AG08395 (cell line): ENCODE measurements at places on chromosomes 4 and X.
A peak's percentile ranks its signal among the peaks of the same experiment; 100 is the strongest.

DNA sequence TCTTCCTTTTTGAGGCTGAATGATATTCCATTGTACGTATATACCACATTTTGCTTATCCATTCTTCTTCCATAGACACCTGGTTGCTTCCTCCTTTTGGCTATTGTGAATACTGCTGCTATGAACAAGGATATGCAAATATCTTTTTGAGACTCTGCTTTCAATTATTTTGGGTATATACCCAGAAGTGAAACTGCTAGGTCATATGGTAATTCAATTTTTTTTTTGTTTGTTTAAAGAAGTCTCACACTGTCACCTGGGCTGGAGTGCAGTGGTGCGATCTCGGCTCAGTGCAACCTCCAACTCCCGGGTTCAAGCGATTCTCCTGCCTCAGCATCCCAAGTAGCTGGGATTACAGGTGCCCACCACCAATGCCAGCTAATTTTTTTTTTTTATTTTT is 75.3 kb downstream of the METTL14 start:
- no peak for DNase-seq

- DNase-seq, result peak; percentile 14
Observed at GRCh38 chrX:86133761-86134160, 14.5 kb upstream of the DACH2 start.

- peak; percentile 71 for DNase-seq
Observed at GRCh38 chr4:80036949-80037685, 35.9 kb downstream of the ANTXR2 start.

GRCh38 chr4:52248820-52249219 is 197.7 kb downstream of the SPATA18 start:
- DNase-seq, result no peak

DNA sequence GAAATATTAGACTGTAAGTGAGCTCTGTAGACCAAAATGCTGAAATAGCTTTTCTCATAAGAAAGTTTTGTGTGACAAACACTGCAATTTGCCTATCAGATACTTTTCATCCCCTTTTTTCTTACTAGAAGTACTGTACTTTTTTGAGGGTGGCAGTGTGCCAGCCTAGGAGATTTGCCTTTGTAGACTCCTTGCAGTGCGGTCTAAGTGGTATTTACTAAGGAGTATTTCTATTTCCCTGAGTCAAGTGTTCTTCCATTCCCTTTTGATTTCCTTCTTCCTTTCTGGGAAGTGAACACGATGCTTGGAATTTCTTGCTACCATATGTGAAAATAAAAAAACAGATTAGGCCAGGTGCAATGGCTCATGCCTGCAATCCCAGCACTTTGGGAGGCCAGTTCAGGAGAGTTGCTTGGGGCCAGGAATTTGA is 34.6 kb downstream of the PDLIM5 start:
- no peak for DNase-seq

DNA sequence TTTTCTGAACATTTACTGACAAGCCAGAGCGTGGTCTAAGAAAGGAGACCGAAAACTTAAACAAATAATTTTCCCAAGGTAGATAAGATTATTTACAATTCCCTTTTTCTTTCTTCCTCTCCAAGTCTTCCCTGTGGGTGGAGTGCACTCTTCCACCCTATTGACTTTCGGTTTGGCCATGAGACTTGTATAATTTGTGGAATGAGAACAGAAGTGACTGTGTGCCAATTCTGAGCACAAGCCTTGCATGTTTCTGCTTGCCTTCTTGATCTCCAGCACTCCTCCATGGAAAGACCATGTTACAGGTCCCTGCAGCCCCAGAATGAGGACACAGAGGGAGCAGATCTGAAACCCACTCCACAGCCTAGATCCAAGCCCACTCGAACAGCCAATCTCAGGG is 150.0 kb upstream of the HPGD start:
- no peak for DNase-seq

DNA sequence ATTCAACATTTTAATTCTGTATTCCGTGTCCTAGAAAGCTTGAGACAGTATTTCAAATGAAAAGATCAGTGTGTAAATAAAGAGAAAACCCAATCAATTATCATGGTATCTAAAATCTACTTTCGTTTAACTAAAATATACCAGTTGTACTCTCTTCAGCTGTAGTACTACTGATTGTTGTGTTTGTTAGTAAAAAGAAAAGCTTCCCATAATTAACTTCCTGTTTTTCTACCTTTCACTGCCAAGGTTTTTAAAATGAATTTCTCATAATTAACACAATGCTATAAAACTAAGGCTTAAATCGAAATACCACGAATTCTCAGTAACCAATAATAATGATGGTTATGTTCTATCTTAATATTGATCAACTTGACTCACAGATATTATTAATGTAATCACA is 37.4 kb downstream of the PPP3CA start:
- DNase-seq, result no peak

- no peak for DNase-seq
Observed at GRCh38 chr4:185227131-185227551, 17.7 kb downstream of the SNX25 start.

GRCh38 chr4:102593147-102593546 is 92.0 kb downstream of the NFKB1 start:
- DNase-seq, result no peak

GRCh38 chr4:62023633-62024032 is 823.5 kb downstream of the ADGRL3 start:
- no peak for DNase-seq

- DNase-seq, result no peak
Observed at GRCh38 chr4:82394896-82395295, 21.1 kb upstream of the HNRNPD start.

- DNase-seq, result peak; percentile 68
Observed at GRCh38 chrX:44012484-44013096, 39.4 kb upstream of the NDP start.

DNA sequence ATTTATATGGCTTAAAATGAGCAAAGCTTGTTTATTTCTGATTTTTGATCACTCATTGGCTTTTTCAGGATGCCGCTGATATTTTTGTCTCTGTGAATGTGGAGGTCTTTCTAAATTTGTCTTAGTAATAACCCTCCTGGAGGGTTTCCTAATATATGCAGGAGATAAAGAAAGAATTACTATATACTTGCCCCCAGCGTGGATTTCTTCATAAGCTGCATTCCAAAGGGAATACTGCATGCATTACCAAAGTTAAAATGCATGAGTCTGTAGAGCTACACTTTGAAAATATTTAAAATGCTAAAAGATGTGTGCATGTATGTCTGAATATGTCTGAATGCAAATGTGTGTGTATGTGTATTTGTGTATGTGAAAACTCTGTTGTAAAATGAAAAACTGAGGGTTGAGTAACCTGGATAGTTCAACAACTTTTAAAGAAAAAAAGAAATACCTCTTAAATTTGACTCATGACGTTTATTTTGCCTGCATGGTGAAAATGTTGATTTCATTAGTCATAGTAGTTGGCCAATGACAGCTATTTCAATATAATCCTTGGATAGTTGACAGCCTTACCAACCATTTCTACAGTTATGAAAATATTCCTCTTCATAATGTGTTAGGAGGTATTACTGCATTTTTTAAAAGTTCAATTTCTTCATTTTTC is 113.2 kb upstream of the ZNF827 start:
- DNase-seq, result peak; percentile 53

- DNase-seq, result no peak
Observed at GRCh38 chr4:38177641-38178391, 217.6 kb downstream of the PTTG2 start.

DNA sequence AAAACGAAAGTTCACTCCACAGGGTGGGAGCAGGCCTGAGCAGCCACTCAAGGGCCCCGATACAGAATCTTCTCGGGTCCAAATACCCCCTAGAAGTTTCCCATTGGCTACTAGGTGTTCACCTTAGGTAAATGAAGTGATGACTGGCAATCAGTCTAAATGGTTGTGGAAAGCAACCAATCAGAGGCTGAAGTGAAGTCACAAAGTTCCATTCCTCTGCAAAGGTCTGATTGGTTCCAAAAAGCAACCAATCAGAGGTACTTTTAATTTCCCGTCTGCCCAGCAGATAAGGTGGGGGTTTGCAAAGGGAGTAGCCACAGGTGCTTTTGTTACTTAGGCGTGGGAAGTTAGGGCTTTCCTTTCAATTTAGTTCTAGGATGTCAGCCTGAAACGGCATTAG is 58.2 kb upstream of the NKAP start:
- DNase-seq, result no peak

DNA sequence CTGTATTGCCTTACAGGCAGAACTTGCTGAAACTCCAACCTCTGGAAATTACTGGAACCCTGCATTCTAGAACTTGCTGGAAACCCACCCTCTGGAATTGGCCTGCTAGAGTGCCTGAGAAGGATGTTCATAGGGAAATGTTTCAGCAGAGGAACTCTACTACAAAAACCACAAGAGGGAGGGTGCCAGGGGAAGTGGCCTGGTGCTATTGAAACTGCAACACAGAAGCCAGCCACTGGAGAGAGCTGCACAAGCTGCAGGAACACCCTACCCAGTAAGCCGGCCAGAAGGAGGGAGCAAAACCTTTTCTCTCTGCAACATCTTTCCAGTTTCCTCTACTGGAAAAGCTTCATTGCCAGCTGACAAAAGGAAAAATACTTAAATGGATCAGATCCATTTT is 2.5 kb upstream of the BRWD3 start:
- peak; percentile 29 for DNase-seq

- DNase-seq, result peak; percentile 10
Observed at GRCh38 chrX:51608766-51609165, 9.9 kb downstream of the CENPVL3 start.

GRCh38 chr4:22876270-22876669 is 183.5 kb downstream of the GBA3 start:
- no peak for DNase-seq

DNA sequence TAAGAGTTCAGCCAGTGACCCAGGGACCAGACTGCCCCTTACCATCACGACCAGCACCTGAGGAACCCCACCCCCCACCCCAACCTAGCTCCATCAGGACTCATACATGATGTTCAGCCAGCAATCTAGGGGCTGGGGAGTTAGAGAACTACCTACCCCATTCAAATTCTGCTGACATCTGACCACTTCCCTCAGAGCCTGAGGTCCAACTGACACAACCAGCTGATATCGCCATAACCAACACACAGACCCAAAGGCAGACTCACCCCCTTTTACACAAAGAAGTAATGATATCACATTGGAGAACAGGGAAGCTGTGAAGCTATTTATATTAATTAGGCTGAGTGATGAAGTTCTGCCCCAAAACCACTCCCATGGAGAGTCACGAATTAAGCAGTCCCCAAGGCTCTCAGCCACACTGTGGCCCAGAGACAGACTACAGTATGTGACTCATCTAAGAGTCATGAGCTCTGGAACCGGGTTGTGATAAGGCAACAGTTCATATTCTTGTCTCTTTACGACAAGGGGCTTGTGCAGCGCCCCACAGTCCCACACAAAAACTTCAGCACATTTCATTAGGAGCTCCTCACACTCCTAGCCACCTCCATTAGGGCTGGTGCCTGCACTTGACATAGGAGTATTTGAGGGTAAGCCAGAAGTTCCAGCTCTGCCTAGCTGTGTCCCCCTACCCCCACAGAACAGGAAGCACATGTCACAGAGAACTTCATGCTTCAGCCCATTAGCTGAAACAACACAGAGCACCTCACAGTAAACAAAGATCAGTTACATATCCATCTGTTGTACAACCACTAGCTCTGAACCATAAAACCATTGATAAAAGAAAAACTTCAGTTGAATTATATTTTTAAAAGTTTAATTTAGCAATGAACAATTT is 184.7 kb upstream of the ZCCHC13 start:
- peak; percentile 74 for DNase-seq

DNA sequence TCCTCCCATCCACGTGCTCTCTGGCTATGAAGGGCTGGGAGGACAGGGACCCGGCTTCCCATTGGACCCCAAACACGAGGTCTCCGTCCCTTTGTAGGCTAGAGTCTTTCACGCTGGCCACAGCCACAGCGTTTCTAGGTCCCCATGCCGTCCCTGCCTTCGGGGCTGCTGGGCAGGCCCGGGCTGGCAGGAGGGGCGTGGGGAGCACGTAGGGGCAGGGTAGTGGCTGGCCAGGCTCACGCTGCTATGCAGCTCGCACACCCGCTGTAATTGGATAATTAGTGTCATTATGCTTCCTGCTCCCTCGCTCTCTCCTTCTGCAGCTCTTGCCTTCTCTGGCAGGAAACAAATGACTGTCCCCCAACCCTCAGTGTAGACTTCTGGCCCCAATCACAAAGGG is 9.8 kb downstream of the ATP2B3 start:
- no peak for DNase-seq

DNA sequence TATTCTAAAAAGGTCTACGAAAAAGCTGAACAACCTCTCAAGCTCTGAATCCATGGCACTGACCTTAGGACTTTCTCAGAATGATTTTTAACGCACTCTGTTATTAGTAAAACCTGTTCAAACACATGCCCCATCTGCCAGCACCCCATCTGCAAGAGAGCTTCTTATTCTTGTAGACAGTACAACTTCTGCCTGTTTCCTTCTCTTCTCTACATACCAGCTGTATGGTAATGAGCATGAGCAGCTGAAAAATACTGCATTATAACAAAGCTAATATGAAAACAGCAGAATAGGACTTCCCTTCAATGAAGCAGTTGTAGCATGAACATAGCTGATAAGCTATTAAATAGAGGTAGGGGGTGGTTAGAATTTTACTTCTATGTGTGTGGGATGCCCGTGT is 167.9 kb downstream of the FBXW7 start:
- DNase-seq, result no peak

GRCh38 chrX:123455693-123456092 is 271.6 kb downstream of the GRIA3 start:
- DNase-seq, result no peak

GRCh38 chrX:19846995-19847790 is 40.2 kb downstream of the SH3KBP1 start:
- peak; percentile 73 for DNase-seq
